CD4-positive, alpha-beta T cell treated with Interleukin-4 for 1 hour (primary cell): ENCODE measurements at places on chromosomes 2 and 18.
A peak's percentile ranks its signal among the peaks of the same experiment; 100 is the strongest.

DNA sequence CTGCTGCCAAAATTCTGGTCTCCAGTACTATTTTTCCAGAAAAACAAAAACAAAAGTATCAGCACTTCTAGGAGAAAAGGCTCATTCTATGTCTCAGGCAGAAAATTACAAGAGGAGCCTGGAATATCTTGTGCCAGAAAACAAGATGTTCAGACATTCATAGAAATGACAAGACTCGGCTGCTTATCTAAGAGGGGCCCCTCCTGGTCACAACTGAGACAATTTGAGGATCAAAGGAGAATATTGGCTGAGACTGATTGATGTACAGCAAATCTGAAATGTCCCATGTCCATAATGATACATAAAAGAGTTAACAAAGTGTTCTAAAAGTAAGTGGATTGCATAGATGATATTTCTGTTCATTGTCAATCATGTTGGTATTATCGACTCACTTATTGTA is 2.4 kb upstream of the RPS7 start:
- no peak for DNase-seq

- DNase-seq = no peak
These were observed 47.2 kb downstream of the NETO1 start for GRCh38 chr18:72820571-72820970.

DNA sequence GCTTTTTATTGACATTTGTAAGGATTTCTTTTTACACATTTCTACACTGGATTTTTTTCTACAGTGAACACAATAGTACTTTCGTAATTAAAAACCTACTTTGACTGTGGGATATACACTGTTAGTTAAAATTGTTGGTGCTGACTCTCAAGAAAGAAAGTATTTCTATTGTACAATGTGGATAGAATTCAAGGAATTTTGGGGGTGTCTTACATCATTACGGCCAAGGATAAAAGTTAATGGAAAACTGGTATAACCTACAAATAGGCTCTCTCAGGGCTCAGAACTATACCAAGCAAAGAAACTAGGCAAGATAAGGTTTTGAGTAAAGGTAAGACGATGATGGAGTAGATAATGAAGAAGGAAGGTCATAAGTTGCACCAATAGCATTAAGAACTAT is 198.4 kb upstream of the PARD3B start:
- DNase-seq = no peak

- DNase-seq = no peak
These were observed 50.8 kb downstream of the EMILIN2 start for GRCh38 chr18:2897448-2898185.

DNA sequence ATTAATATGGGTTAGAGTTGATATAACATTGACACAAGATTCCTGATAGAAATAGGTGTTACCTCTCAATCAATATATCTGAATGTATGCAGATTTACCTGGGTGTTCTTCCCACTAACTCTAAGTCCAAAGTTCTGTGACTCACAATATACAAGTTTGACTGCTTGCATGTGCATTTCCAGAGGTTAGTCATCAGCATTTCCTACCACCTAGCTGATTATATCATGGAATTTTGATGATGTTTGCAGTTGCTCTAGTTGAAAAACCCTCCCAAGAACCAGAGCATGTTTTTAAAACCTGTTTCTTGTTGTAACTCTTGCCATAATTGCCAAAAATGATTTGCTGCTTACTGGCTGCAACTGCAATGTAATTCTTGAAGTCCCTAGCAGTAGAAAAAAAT is 15.0 kb upstream of the DSG1 start:
- DNase-seq = no peak

DNA sequence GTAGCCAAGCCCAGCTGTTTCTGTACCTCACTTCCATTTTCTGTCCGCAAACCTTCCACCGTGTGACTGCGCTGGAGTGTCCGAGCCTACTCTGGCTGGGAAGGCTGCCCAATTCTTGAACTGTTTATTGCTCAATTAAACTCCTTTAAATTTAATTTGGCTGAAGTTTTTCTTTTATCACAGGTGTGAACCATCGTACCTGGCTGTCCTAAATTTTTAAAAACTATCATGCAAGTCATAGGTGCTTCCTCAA is 6.2 kb upstream of the RNU2-63P start:
- DNase-seq = no peak

DNA sequence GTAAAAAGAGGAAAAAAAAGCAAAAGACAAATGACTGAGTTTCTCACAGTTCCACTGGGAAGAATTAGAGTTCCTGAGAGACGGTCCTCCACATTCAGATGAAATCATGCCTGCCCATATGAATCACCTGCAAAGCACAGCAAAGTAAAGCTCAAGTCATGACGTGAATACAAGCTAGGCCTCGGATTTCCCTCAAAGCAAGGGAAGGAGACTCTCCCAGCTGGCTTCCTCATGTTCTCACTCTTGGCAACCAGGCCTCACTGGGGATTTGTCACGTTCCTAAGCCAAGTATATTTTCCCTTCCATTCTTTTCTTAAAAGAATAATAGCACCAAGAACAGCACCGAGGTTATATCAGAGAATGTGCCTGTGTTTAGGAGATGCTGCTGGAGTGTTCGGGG is 47.0 kb downstream of the CYP27C1 start:
- DNase-seq = no peak

DNA sequence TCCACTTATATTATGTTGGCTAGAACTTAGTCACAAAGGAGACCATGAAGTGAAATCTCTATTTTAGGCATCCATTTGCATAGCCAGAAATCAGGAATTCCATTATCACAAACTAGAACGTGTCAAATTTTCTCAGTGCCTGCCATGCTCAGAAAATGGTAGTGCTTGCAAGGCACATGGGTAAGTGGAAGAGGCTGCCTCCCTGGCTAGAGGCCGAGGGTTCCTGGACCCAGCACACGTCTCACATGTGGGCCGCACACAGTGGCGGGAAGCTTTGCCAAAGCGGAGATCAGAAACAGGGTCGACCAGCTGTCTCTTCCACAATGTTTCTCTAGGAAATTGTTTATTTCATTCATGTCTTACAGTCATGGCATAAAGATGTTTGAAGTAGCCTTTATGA is 42.3 kb downstream of the TRAF3IP1 start:
- DNase-seq = no peak

DNA sequence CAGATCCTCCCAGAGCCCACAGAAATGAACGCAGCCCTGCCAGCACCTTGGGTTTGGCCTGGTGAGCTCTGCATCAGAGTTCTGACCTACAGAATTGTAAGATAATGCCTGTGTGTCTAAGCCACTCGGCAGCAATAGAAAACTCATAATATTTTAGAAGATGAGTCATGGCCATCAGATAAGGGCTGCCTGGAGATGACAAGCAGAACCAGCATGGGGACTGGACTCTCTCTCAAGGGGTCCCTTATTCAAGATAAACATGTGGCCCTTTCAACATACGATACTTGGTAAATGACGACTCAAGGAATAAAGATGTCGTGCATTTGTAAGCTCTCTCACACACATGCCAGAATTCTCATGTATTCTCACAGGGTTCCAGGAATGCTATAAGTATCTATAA is 8.5 kb upstream of the AGAP1 start:
- no peak for DNase-seq

GRCh38 chr2:26588576-26588975 is 52.6 kb downstream of the CIB4 start:
- no peak for DNase-seq

GRCh38 chr18:50289108-50289443 is 1.6 kb upstream of the CXXC1 start:
- no peak for DNase-seq

- no peak for DNase-seq
These were observed 45.5 kb downstream of the DPP4 start for GRCh38 chr2:162028511-162028910.

DNA sequence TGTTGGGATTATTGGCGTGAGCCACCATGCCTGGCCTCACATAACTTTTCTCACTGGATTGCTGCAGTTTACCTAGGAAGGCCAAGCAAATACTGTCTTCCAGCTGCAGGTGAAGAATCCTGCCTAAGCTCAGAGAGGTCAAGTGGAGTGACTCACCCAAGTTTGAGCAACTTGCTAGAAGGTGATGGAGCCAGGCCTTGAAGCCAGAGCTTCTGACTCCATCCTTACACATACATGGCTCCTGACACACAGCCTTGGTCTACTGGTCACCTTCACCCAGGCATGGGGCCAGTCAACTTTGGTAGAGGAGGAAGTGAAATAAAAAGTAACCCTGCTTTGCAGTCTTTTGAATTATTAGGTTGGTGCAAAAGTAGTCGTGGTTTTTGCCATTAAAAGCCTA is 93.5 kb downstream of the VWA3B start:
- no peak for DNase-seq

- DNase-seq = peak; percentile 48
These were observed 10.3 kb downstream of the ITGA6 start for GRCh38 chr2:172437419-172438341.

- DNase-seq = no peak
These were observed 26.2 kb downstream of the TTC21B start for GRCh38 chr2:165927353-165927752.

- DNase-seq = no peak
These were observed 44.2 kb downstream of the GLI2 start for GRCh38 chr2:120779781-120780283.

GRCh38 chr18:37669991-37670534 is 104.5 kb upstream of the CELF4 start:
- no peak for DNase-seq

- no peak for DNase-seq
These were observed 31.4 kb downstream of the MYO5B start for GRCh38 chr18:50163505-50163904.

DNA sequence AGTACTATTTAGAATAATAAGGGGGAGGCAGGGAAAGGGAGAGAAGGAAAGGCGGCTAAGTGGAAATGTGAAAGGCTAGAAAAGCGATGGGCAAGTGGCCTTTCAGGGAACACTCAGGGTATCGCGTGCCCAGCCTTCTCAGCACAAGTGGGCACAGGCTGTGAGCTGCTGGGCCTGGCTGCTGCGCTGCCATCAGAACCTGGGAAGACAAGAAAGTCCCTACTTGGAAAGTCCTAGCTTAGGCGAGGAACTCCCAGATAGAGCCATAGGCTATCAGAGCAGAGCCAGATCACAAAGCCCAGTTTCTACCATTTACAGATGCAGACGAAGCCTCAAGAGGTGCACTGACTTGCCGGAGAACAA is 9.8 kb upstream of the FZD7 start:
- DNase-seq = no peak

DNA sequence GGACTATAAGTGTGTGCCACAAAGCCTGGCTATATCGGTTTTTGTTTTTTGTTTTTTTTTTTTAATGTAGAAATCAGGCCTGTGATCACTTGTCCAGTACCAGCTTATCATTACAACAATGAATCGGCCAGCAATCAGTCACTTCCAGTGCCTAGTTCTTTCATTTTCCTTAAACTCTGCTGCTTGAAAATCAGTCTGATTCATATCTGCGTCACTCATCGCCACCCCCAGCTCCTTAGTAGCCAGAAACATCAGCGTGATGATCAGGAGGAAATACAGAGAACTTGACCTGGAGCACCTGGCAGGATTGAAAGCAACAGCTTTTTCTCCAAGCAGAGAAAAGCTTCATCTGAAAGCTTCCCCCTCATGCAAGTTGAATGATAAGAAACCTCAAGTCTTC is 75.4 kb downstream of the SPTBN1 start:
- DNase-seq = no peak

GRCh38 chr2:241038374-241039180 is 40.2 kb downstream of the SNED1 start:
- DNase-seq = no peak

DNA sequence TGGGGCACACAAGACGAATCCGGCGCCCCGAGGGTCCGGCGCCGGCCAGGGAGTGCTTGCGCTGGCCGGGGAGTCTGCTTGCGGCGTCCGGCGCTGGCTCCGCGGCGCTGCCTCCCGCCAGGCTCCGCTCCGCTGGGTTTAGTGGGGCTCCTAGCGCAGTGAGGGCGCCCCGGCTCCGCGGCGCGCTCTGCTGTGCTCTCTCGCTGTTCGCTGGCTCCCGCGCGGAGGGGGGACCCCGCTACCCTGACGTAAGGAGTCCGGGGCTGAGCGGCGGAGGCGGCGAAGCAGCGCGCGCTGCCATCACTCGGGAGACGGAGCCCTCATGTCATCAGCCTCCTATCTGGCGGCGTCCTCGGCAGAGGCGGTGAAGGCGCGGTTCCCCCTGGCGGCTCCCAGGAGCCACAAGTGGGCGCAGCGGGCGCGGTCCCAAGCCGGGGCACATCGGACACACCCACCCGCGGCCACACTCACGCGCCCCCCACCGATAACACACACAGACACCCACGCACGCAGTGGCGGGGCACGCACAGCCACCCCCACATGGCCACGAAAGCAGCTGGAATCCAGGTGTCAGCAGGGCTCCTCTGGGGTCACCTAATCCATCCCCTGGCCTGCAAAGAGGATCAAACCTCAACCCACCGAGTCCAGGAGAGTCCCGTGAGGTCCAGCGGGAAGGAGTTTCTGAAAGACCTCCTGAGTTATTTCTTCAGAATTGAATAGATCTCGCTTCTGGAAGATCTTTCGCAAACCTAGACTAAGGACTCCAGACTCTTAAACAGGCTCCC is at the start of gene C1QL2:
Gene C1QL2, minus strand, starts transcription at position 189 of the 785 bp plus-strand sequence. CDS start 482 bp downstream, outside the sequence.
- no peak for DNase-seq

GRCh38 chr2:100581277-100581612 is 18.5 kb downstream of the PDCL3 start:
- DNase-seq = no peak

GRCh38 chr2:212227755-212228154 is 310.8 kb downstream of the ERBB4 start:
- DNase-seq = no peak

DNA sequence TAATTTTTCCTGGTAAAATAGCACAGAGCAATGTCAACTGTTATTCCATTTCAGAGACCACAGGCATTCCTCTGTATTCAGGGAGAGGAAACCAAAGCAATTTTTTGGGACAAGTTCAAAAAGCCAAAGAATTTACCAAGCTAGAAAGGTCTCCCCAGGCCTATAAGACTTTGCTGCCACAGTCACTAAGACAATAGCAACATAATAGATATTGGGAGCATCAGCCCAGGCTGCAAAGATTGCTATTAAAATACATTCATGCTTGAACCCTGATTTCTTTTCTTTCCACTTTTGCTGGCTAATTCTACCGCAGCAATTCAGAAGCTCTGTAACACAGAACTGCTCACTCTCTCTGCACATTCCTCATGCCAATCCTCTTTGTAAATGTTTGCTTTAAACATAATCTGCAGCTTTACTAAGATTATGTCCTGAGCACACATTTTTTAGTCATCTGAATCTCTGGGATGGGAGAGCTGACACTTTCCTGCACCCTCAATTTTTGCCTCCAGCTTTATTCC is 76.3 kb downstream of the CLHC1 start:
- no peak for DNase-seq

- no peak for DNase-seq
These were observed 99.3 kb downstream of the TPO start for GRCh38 chr2:1512321-1513289.

- no peak for DNase-seq
These were observed 75.1 kb upstream of the PARD3B start for GRCh38 chr2:204470178-204470620.

- DNase-seq = no peak
These were observed 1.1 kb downstream of the KCNJ3 start for GRCh38 chr2:154699575-154699930.
